ENCODE measurements at places on chromosomes 16 and 17.

GRCh38 chr17:54085934-54086333 lies 263.2 kb downstream of the KIF2B start:
- no peak for DNase-seq

DNA sequence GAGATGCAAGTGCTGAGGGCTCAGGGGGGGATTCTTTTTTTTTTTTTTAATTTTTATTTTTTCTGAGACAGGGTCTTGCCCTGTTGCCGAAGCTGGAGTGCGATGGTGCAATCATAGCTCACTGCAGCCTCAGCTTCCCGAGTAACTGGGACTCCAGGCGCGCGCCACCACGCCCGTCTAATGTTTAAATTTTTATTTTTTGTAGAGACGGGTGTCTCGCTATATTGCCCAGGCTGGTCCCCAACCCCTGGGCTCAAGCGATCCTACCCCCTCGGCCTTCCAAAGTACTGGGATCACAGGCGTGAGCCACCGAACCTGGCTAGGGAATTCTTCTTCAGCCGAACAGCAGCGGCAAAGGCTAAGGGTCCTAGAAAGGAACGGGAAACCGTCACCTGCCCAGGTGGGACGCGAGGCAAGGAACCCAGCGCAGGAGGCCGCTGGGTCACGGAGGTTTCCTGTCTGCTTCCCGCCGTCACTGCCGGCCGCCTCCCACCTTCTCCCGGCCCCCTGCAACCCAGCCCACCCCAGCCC lies 13.3 kb upstream of the OR1F1 start:
- no peak for DNase-seq

GRCh38 chr17:12646761-12647422 lies 18.8 kb upstream of the MYOCD start:
- no peak for DNase-seq

DNA sequence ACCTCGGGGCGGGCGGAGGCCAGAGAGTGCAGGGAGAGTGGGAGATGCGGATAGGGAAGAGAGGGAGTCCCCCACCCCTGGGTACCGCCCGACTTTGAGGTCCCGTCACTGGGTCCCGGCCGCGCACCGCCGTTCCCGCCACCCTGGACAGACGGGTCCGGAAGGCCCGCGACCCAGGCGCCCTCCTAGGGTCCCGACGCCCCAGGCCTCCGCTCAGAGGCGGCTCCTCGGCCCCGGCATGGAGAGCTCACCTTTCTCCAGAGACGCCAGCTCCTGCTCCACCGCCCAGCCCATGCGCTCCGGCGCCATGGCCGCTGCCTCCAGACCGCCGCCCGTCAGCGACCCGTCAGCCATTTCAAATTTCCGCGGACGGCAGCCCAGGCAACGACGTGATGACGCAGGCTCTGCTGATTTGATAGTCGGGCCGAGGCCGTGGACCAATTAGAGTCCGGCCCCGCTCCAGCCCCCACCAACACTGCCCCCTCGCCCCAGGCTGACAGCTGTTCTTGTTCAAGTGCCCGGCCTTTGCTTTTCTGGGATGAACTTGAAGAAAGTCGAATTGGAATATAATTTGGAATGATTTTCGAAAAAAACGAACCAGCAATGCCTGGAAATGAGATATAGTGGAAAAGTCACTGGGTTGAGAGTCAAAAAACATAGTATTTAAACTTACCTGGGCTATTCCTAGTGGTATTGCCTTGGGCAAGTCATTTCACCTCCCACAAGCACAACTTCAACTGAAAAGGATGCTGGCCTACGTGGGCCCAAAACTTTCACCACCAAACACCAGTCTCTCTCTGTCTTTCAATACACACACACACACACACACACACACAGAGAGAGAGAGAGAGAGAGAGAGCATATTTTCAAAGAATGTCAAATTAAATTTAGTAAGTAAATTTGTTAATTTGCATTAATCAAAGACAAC lies at the start of gene SHCBP1:
SHCBP1 (minus strand) TSS at position 374 of the 928 bp plus-strand sequence; CDS start at position 354, 20 bp downstream.
- DNase-seq, result peak; percentile 34

DNA sequence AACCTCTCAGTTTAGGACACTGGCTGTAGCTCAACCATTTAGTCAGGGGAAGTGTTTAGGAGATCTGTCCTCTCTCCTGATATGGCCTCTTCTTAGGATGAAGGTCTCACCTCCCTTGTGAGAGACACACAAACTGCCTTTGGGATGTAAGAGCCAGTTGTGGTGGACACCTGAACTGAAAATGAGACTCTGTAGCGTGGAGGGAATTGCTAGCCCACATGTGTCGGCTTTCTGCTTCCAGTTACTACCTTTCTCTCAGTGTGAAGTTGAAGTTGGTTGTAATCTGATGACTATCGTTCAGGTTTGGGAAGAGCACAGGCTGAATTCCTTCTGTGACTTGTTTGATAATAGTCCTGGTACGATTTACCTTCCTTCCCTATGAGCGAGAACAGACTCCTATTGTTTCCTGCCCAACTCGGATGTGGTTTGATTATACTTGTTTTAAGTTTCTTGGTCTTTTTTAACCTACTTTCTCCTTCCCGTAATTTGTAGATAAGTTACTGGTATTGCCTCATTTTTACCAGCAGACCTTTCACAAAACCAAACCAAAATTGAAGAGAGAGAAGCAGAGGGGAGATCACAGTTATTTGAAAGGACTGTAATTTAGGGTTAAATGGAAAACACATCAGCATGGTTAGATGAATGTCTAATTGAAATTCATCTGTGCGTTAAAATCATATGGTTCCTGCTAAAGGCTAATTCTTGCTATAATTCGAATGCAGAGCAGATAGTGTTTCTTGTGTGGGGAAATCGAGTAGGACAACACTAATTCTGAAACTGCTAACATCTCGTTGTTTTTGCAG lies 43.2 kb downstream of the CLEC16A start:
- DNase-seq, result no peak

GRCh38 chr16:81696166-81696960 lies 82.7 kb upstream of the PLCG2 start:
- DNase-seq, result no peak

- DNase-seq, result no peak
These were observed 2.1 kb upstream of the TOM1L1 start for GRCh38 chr17:54898576-54898975.

DNA sequence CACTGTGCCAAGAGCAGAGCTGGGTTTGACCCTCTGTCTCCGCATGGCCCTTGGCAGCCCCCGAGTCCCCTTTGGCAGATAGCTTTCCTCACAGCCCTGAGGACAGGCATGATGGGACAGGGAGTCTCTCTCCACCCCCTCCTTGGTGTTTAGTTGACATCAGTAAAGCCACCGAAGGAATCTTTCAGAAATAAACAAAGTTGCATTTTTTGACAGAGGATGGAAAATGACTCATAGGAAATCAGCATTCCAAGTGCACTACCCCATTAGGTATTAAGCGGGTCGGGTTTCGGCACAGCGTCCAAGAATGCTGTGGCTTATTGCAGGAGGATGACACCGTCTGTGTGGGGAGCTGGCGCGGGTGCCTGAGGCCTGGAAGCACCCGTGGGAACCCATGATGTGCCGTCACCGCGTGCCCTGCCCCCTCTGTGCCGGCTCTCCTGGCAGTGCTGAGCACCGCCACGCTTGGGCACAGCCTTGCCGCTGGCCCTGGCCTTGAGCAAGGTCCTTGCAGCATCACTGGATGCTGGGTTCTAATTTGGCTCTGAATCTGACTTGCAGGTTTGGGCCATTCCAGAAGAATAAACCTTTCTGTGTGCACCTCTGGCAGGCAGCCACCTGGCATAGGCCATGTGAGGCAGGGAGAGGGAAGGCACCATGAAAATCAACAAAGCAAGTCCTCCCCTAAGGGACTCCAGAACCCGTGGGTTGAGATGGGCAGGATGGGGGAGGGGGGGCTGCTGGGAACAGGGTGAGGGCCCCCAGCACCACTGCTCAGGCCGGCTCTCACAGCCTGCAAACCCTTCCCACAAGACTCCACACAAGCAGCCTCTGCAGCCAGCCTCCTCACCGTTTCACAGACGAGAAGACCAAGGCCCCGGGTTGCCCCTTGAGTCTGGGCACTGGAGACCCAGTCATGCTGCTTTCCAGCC lies 50.5 kb upstream of the ZNF469 start:
- DNase-seq, result no peak

GRCh38 chr17:19554393-19554792 lies 20.7 kb downstream of the SLC47A1 start:
- no peak for DNase-seq

- DNase-seq, result no peak
These were observed 58.9 kb downstream of the HS3ST4 start for GRCh38 chr16:25750488-25751216.

- no peak for DNase-seq
These were observed 265.6 kb downstream of the CDH13 start for GRCh38 chr16:82892324-82892723.

DNA sequence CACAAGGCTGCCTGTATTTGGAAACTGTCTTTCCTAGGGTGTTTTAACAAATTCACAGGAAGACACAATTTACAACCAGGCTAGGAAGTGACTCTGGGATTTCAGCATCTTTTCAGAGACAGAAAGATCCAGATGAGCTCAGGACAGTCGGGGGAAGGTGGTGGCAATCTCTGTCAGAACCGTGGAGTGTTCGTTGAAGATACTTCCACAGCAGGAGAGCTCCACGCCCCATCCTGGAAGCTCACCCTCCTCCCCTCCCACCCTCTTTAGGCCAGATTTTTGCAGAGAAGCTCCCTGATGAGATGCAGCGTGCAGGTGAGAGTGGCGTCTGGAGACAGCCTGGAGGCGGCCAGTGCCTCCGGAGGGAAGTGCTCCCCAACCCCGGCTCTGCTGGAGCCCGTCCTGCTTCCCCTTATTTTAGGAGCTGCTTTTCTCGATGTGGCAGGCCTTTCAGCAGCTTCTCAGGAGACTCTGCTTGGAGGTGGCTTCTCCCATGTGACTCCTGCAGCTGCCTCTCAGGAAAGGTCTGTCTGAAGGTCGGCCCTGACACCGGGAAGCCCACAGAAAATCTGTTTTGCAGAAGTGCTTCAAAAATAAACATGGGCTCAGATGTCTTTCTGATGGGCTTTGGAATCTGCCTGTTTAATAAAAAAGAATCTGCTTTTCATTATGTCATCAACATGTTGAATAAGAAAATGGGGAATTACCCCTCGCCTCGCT lies 186.4 kb upstream of the CHMP6 start:
- no peak for DNase-seq

GRCh38 chr17:75778861-75779249 lies 5.8 kb upstream of the UNK start:
- peak; percentile 44 for DNase-seq

DNA sequence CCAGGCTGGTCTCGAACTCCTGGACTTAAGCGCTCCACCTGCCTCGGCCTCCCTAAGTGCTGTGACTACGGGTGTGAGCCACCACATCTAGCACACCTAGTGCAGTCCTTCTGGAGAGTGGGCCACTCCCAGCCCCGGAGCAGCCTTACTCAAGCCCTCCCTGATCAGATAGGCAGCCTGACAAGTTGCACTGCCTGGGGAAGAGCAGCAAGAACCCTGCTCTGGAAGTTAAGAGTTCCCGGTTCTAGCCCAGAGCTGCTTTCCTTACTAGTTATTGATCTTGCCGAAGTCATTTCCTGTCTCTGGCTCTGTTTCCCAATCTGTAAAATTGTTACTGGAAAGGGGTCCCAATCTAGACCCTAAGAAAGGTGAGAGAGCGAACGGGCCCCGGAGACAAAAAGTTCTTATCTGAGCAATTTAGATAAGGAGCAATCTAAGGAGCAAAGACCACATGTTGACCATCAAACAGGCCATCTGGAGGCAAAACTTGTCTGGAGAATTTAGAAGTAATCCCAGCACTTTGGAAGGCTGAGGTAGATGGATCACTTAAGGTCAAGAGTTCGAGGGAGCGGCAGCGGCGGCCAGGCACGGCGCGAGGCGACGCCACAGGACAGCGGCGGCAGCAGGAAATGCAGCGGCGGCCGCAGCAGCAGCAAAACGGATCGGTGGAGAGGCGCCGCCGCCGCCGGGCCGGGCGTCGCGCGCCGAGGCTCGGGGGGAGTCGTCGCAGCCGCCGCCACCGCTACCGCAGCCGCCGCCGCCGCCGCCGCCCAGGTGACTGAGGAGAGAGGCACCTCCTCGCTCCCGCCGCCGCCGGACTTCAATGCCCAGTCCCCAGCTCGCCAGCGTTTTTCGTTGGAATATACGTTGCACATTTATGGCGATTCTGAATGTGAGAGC lies 4.3 kb upstream of the NAGLU start:
- peak; percentile 25 for DNase-seq

DNA sequence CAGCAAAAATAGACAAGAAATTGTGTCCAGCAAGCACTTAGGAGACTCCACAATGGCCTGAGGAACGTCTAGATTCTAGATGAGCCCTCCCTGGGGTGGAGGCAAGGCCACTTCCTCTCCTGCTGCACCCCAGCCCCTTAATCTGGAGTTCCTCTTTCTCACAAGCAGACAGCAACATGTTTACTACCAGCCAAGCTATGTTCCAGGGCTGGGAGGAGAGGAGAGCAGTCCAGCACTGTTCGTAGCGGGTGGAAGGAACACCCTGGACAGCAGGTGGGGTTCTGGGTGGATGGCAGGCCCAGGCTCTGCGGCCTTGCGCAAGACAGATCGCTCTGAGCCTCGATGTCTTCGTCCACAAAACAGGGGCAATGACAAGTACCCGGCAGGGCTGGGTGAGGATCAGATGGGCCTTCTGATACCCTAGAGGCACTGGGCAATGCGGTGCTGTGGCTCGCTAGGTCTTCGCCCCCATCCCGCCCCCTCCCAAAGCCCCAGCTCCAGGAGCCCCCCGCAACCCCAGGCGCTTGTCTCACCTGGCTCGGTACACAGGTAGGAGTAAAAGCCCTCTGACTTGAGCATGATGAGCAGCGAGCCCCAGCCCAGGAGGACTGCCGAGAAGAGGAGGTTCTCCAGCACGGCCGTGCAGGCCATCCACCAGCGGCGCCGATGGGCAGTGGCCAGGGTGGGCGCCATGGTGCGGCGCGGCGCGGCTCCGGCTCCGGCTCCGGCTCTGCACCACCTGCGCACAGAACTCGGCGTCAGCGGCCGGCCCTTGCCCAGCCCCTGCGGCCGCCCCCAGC lies 1.3 kb downstream of the SLC43A2 start:
- DNase-seq, result no peak

DNA sequence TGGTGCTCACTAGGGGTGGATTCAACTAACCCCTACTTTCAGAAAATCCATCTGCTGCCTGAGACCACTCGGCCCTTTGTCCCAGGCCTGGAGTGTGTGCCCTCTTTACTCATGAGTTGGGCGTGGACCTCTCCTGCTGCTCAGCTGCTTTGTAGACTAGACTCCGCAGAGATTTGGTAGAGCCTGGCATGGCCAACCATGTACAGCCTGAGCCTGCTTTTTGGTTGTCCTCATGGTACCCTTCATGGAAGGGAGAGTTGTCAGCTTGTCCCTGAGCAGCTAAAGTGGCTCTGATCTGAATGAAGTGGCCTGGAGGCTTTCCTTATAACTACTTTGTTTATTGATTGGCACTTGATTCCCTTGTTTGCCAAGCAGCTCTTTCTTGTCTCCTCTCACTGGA lies 1.5 kb downstream of the EDC4 start:
- DNase-seq, result no peak

DNA sequence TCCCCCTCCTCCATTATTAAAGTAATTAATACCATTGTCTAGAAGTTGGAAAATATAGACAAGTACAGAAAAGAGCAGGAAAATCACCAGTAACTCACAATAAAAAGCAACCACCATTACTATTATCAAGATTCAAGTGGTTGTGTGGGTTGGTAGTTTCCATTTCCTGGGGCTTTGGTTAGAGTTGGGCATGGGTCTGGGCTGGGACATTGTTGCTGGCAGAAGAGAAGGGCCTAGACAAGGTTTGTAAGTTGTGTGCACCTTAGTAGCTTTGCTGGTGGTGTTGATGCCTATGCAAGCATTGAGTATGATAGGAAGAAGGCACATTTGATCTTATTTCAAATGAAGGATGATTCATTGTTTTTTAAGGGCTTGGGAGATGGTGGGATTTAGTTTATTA lies 25.4 kb upstream of the NFATC3 start:
- no peak for DNase-seq

GRCh38 chr17:282912-283882 lies 69.4 kb downstream of the RPH3AL start:
- no peak for DNase-seq

Measured in NCI-H526 treated with DMSO at 0.1 percent for 48 hours (cell line).